Stimulated activated CD4-positive, alpha-beta T cell treated with anti-CD3 and anti-CD28 coated beads, TNF-alpha, amount 100 ng/mL, for 4 hours (primary cell): ENCODE measurements at places on chromosomes 12 and 14.

- no peak for DNase-seq
Measured at GRCh38 chr12:2460051-2460670, 334.6 kb upstream of the FKBP4 start.

GRCh38 chr14:89040080-89040459, 215.6 kb downstream of the TTC8 start:
- DNase-seq, result no peak

- no peak for DNase-seq
Measured at GRCh38 chr12:62319058-62319457, 58.9 kb downstream of the USP15 start.

GRCh38 chr12:48017496-48017895, 13.2 kb upstream of the COL2A1 start:
- no peak for DNase-seq

DNA sequence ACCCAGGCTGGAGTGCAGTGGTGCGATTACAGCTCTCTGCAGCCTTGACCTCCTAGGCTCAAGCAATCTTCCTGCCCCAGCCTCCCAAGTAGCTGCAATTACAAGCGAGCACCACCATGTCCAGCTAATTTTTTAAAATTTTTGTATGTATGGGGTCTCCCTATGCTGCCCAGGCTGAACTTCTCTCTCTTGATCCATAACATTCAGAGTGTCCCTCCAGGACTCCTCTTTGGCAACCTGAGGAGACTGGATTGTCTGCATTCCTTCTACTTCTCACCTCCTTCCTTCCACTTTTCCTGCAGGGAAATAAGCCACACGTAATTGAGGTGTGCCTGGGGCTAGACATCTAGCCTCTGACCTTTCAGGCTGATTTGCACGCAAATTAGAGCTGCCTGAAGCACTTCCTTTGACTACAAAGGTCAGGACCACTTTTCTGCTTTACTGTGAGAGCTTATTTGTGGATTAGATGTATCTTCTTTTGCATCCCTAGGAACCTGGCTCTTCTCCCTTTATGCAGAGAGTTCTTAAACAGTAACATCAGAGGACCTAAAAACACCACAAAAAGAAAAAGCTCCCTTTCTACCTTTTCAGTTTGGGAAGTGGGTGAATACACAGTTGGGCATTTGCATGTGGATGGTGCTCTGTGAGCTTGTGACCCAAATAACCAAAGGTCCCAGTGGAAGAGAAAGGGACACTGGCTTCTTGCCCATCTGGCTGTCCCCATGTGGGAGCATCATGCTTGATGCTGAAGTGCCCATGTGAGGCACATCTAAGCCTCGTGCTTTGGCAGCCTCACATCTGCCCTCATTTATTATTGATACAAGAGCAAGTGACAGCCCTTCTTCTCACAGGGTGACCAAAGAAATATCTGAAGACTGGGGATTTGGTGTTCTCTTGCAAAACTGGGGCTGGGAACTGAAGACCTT, 33.5 kb downstream of the PYGL start:
- no peak for DNase-seq

DNA sequence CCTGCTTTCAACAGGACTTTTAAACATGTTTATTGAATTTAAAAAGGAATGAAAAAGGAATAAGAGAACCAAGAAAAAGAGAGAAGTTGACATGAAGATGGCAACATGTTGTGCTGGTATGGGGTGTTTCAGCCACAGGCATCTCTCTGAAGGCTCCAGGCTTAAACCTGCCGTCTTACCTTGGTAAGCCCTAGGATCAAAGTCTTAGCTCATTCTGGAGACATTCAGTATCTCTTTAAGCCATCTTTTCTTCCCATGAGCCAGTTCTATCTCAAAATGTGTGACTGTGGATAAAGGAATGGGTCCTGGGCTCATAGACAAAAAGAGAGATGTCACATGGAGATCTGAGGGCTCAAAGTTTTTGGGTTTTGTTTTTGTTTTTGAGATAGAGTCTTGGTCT, 1.6 kb upstream of the TFCP2 start:
- DNase-seq, result no peak

DNA sequence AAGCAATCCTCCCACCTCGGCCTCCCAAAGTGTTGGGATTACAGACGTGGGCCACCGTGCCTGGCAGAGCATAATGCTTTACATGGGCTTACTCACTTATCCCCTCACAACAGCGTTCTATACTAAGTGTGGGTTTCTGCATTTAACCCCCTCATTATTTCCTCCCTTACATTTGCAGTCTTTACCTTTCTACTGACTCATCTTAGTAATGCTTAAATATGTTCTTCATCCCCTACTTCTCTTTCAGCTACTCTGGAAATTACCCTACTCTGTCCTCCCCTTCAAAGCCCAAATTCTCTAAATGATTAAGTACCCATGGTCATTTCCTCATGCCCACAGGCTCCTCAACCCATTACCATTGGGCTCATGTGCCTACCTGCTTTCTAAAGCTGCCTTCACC, 40.7 kb downstream of the NKX2-1 start:
- DNase-seq, result no peak

GRCh38 chr14:31307198-31307597, 99.6 kb upstream of the HECTD1 start:
- DNase-seq, result no peak

DNA sequence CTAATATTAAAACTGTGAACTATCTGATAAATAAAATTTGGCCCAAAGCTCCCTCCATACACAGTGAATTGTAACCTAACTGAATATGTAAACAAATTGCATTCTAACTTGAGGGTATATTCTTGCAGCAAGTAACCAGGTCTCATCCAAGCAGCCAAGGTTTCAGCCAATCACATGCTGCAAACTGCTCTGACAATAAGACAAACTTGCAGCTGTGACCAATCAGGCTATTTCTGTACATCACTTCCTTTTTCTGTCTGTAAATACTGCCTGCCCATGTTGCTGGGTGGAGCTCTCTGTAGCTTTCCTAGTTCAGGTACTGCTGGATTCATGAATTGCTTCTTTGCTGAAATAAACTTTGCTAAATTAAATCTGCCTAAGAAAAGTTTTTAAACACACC, 499.0 kb downstream of the GALC start:
- DNase-seq, result no peak

DNA sequence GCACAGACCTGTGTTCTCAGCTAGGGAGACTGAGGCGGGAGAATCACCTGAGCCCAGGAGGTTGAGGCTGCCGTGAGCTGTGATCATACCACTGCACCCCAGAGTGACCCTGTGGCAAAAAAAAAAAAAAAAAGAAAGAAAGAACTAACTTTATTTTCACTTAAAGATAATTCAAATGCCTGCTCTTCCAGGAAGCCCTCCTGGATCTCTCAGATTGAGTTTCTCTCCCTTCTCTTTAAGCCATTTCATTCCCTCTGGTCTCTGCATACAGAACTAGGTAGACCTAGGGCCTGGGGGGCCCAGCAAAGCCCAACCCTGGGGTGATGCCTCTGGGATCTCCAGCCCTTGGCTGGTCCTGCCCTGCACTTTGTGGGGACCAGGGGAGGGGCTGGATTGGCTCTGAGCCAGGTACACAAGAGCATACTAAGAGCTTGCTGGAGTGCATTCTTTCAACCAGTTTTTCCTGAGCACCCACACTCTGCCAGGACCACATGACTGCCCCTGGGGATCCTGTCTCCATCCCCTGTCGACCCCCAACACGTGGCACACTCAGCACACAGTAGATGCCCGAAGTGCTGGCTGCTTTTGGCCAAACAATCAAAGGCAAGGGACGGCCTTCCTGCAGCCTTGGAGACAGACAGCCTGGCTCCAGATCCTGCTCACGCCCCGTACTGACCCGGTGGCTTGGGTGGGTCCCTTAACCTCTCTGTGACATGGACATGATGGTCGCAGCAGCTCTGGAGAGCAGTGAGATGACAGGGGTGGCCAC, 52.7 kb downstream of the CYP46A1 start:
- DNase-seq, result no peak

DNA sequence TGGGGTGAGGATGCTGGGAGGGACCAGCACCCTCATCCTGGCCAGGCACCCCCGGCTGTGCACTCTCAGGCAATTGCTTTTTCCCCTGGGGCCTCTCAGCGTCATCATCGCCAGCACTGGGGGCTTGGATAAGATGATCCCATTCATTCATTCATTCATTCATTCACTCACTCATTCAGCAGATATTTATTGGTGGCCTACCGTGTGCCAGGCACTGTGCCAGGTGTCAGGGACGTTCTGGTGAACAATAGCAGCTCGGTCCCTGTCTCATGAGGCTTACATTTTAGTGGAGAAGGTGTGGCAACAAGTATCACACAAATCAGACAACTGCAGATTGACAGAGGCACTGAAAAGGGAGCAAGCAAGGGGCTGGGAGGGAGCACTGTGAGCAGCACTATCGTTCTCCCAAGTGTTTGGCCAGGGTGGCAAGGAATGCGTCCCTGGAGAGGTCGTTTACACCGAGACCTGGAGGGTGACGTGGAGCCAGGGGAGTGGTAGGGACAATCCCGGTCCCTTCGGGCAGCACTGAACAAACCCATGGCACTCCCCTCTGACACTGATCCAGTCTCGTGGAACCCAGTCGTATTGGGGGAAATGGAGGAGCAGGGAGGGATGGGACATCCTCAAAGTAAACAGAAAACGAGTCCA, 124.1 kb downstream of the PAPOLA start:
- DNase-seq, result no peak

DNA sequence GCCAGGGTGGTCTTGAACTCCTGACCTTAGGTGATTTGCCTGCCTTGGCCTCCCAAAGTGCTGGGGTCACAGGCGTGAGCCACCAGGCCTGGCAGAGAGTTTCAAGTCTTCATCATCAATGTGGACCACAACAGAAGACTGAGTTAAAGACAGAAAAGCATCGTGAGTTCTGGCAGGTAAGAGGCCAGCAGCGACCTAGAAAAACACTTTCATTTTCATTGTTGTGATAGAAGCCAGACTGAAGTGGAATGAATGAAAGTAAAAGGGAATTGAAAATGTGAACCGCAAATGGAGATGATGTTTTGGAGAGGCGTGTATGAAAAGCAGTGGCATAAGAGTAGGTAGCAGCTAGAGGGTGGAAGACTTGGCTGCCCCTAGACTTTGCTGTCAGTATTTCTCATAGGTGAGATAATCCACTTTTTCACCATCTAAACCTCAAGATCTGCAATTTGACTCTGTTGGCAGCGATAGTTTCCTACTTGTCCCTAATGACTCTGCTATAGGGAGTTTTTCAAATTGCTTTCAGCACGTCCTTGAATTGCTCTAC, 47.1 kb upstream of the PLEKHA5 start:
- DNase-seq, result no peak

GRCh38 chr14:90985601-90986242, 74.7 kb downstream of the RPS6KA5 start:
- DNase-seq, result no peak

DNA sequence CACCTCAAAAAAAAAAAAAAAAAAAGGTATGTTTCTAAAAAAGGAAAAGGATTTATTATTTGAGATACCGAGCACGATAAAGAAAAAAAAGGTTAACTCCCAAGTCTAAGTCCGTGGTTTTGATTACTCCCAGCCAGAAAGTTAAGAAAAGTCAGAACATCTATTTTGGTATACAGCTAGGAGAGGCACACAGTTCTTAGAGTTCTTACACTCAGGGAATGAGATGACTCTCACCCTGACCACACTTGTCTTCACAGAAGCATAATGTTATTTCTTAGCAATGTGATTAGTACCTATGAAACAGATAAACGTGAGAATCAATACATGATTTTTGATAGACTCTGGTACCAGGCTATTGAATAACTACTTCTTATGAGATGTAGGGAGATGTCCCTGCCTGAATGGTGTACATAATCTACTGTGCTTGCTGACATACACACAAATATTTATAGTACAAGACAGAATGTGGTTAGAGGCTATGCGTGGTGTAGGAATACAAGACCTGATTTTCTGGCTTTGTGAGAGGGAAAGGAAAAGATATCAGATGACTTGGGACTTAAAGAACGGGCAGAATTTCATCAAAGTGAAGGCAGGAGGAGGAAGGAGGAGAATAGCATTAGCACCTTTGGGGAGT, 31.6 kb downstream of the LIMA1 start:
- no peak for DNase-seq

DNA sequence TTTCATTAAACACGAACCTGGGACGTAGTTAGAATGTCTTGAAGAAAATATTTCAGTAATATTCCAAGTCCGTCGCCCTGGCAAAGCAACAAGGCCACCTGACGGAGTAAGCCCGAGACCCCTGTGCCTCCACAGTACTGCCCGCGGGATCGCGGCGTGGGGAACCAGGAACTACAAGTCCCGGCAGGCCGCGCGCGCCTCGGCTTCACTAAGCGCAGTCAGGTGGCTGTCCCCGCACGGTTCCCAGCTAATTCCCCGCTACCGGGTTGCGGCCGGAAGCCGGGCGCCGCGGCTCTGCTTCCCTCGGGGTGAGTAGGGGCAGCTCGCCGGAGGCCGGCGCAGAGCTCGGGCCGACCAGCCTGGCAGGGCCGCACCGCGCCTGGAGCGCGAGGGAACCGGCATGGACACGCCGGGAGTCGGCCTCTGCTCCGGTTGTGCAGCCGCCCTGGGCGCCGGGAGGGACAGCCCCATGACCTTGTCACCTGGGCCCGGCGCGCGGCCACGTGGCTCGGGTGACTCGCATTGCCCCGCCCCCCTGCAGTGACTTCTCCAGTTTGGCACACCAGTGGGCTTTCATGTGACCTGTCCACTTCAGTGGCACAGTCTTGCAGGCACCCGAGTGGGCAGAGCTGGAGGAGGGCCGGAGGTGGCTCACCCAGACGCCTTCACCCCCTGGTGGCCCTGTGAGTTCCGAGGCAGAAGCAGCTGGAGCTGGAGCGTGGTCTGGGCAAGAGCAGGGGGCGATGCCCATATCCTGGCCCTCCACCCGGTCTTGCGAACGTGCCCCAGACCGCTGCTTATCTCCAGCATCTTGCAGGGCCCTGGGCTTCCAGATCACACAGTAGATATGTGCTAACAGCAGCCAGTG, at the start of gene ADCK1:
ADCK1 (plus strand) TSS at position 247 of the 868 bp plus-strand sequence. CDS start 18,870 bp downstream, outside the sequence.
- peak; percentile 88 for DNase-seq

GRCh38 chr14:69543341-69544115, 31.1 kb downstream of the CCDC177 start:
- DNase-seq, result no peak

- no peak for DNase-seq
Measured at GRCh38 chr14:66623838-66624237, 115.9 kb downstream of the GPHN start.

- no peak for DNase-seq
Measured at GRCh38 chr12:96497855-96498254, 8.5 kb downstream of the CFAP54 start.

DNA sequence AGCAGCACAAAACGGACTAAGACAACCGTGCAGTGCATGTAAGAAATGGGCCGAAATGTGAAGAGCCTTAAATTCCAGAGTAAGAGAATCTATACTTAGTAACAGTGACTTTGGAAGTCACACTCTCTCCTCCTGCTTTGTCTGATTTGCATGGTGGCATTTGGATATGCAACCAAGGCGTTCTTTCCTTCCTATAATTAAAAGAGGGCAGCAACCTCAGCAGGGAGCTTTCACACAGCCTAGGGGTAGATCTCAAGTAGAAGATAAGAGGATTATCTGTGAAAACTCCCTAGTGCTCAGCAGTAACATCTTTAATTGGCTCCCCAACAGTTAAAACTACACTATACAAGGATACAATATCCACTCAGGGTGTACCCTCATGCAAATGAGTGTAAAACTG, 16.5 kb downstream of the GMFB start:
- DNase-seq, result no peak

GRCh38 chr14:35897616-35898111, 71.5 kb downstream of the BRMS1L start:
- DNase-seq, result no peak
